ENCODE measurements at places on chromosomes 7 and 10.

DNA sequence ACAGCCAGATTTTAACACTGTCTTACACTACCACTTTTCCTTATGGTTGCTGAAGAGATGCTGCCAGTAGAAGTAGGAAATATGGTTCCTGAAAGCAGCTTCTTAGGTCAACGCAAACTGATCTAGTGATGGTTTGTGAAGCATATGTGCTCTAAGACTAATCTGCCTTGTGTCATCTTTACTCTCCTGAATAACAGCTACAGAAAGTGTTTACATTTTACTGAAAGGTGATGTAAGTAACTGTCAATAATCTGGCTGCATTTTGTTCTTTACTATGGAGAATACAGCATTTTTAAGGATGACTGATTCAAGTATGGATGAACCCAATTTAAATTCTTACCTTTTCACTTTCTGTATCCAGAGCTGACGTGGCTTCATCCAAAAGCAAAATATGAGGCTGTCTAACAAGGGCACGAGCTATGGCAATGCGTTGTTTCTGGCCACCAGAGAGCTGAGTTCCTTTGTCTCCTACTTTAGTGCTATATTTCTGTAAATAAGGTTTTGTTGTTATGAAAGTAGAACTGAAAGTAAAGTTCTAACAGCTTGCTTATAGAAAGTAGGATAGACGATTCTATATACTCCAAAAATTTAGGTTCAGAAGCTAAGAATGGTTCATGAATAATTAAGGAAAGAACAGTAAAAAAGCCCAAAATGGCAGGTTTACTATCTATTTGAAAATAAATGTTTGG lies 30.2 kb upstream of the ABCB4 start:
- DNase-seq, result no peak

- no peak for DNase-seq
Observed at GRCh38 chr7:131244259-131244852, 83.3 kb upstream of the MKLN1 start.

- peak; percentile 69 for DNase-seq
Observed at GRCh38 chr10:131874991-131875451, 25.8 kb upstream of the PPP2R2D start.

DNA sequence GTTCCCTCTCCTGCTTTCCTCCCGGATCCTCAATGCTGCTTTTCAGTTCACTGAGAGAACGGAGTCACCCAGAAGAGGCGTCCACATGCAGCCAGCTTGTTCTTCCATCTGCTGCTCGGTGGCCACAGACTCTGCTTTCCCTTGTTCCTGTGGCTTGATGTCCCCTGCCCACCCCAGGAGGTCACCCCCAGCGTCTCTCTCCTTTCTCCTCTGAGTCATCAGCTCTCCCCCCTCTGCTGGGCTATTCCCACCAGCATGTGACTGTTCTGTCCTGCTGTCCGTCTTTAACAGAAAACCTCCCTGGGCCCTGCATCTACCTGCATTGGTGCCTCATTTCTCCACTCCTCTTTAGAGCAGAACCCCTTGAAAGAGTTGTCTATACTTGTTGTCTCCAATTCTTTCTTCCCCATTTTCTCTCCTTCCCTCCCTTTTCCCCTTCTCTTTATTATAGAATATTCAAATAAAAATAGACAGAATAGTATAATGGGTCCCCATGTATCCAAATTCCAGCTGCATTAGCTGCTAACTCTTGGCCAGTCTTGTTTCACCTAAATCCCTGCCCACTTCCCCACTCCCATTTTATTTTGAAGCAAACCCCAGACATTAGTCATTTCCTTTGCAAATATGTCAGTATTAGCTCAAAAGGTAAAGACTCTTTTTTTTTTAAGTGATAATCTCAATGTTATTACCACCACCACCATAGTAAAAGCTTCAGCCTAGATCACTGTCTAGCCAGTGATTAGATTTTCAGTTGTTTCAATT lies 4.1 kb downstream of the ZNF282 start:
- DNase-seq, result no peak

GRCh38 chr10:4357911-4358310 lies 468.1 kb upstream of the AKR1E2 start:
- DNase-seq, result no peak

GRCh38 chr7:30321089-30321881 lies 36.9 kb downstream of the ZNRF2 start:
- no peak for DNase-seq

DNA sequence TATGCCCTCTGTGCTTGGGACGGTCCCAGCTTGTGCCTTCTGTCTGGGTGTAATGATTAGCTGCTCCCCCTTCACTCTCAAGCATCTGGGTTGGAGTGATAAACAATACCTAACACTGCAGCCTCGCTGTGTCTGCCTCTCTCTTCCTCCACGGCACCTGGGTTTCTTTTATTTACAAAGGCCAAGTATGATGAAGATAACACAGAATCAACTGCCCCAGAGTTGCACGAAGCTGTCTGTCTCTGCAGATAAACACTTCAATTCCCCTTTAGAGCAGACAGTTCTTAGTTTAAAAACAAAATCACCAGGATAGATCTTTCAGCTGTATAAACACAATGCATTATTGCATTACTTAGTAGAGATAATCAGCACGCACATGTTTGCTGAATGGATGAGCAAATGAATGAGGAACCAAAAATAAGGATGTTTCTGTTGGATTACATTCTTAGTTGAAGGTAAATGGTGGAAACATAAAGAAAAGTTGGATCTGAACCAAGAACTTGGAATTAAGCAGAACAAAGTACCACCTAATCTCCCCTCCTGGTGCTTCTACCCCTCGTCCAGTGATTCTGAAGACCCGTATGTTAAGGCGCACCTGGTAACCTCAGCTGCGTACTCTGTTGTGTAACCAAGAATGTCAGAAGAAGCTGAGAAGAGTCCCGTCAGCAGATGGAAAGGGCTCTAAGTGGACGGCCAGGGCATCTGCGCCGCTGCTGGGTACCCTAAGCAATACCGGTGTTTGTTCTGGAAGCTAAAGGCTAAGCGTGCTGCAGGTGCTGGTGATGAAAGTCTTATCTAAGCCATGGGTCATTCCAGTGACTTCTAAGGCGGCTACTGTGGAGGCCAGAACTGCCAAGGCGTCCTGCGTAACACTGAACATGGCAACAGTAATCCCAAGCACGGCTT lies 26.6 kb downstream of the INSIG1 start:
- no peak for DNase-seq

- no peak for DNase-seq
Observed at GRCh38 chr10:102020938-102021337, 35.0 kb downstream of the ARMH3 start.

DNA sequence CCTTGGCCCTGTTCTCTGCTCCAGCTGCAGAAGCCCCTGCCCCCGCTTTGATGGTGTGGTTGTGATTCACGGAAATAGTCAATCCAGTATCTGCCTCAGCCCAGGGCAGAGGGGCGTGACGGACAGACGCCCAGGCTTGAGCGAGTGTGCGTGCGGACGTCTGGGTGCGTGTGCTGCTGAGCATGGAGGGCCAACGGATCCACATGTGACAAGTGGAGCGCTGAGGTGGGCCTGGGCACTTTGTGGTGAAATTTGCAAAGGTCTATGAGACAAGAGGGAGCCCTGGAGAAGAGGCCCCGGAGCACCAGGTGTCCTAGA lies 94.4 kb downstream of the WDR37 start:
- no peak for DNase-seq

DNA sequence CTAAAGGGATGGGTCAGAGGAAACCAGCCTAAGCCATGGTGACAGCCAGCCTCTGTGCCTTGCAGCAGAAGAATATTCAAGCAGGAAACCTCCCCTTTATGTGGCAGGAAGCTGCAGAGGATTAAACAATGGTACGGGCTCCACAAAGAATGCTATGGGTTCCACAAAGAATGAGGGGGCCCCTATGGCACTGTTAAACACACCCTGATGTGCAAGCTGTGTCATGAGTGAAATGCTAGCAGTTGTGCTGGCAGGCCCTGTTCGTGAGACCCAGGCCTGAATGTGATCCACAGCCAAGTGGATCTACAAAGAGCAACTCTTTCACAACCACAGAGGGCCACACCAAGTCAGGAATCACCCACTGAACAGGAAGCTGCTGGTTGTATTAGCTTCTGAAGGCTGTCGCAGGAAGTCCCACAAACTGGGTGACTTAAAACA lies 68.9 kb downstream of the MYOF start:
- no peak for DNase-seq

DNA sequence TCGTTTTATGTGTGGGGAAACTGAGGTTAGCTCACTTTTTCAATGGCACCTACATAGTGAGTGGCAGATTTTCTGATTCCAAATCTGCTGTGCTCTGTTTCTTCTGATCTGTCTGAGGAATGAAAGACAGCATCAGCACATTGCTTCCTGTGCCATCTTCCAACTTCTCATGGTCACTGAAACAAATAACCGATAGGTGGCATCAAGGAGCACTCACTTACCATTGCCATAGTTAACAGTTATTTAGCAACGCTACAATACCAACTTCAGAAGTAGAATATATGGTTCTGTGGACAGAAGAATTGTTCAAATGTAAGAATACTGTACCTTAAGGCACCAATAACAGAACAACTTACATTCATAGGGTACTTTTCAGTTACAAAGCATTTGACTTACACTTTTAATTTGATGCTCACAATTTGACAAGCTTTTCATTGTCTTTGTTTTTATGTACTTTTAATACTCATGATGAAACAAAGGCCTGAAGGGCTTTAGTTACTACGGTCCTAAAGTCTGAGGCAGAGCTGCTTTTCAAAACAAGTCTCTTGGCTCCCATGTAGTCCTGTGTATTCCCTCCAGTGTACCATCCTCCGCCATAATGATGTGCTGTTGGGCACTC lies 228.9 kb upstream of the TCF7L2 start:
- no peak for DNase-seq

DNA sequence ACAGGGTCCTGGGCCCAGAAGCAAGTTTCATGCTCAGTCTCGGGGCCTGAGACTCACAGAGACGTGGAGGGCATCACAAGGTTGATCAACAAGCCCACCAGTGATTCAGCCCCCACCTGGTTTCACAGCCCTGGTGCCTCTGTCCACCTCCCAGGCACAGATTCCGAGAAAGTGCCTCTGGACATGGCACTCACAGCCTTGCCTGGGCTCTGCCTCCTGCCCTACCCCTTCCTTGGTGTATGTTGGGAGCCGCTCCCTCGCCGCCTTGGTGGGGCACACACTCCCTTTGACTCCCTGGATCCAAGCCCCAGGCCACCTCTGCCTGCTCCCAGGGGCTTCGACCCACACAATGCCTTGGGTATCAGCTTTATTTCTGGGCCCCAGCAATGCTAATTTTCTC lies 200.8 kb upstream of the PPP2R2D start:
- no peak for DNase-seq

- no peak for DNase-seq
Observed at GRCh38 chr10:97220355-97220754, 34.6 kb upstream of the SLIT1 start.

- DNase-seq, result no peak
Observed at GRCh38 chr10:131946321-131946751, 35.4 kb downstream of the BNIP3 start.

DNA sequence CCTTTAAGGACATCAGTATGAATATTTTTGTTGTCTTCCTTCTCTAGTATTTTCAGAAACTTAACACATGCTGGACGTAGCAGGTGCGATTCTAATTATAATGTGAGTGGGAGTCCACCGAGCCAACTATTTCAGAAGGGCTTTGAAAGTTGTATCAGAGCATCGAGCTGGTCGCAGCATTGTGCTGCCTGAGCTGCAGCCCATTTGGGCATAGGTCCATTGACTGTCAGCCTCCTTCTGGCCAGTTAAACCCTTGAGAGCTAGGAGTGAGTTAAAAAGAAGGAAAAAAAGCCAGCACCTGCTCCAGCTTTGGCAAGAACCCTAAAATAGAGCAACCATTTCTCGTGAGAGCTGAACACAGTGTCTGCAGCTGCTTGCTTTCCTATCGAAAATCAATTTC lies 47.8 kb downstream of the SLC35G1 start:
- DNase-seq, result no peak

- no peak for DNase-seq
Observed at GRCh38 chr7:154860621-154861375, 142.1 kb downstream of the PAXIP1 start.

- no peak for DNase-seq
Observed at GRCh38 chr7:107181172-107181571, 12.4 kb downstream of the HBP1 start.

DNA sequence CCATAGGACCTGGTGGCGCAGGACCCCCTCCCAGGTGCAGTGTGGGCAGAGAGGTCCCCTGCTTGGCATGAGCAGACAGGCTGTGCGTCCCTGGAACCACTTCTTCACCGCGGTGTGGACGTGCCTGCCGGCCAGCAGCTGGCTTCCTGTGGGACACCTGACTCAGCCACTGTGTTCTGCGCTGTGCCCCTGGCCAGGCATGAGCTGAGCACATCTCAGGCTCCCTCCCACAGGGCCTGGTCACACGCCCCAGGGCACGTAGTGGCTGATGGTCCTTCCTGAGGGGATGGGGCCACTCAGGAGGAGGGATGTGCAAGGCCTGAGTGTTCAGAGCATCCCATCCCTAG lies 3.5 kb upstream of the DEPP1 start:
- no peak for DNase-seq

DNA sequence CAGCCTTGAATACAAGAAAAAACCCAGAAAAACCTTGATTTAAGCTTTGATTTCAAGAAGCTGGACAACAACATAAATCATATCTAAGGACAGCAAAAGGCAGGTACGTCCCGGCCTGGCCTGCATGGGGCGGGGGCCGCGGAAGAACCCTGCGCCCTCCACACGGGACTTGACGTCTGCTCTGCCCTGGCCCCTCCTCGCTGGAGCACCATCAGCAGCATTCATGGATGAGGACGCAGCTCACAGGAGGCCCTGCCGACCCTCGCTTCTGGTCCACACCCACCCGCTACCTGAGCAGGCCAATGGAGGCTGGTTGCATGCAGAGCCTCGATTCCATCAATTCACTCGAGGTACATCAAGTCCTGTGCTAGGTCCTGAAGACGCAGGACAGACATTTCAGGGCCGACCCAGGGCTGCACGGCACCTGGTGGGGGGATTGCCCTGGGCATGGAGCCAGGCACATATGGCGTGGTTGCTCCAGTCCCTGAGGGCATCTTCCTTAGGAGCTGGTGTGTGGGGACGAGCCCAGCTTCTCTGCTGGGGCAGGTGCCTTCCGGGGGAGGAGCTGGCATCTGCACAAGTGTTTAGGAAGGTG lies 63.1 kb upstream of the NKX6-2 start:
- no peak for DNase-seq

DNA sequence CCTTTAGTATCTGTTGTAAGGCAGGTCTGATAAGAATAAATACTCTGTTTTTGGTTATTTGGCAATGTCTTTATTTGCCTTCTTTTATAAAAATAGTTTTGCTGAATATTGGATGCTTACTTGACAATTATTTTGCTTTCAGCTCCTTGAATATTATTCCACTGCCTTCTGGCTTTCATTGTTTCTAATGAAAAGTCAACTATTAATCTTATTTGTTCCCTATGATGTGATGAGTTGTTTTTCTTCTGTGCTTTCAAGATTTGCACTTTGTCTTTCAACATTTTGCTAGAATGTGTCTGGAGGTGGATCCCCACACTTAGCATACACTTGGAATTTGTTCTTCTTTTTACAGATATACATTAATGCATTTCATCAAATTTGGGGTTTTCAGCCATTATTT lies 203.8 kb upstream of the PTPRZ1 start:
- DNase-seq, result no peak

All from NCI-H2029 (cell line).